ENCODE measurements at places on chromosomes 13 and 19.
A peak's percentile ranks its signal among the peaks of the same experiment; 100 is the strongest.

DNA sequence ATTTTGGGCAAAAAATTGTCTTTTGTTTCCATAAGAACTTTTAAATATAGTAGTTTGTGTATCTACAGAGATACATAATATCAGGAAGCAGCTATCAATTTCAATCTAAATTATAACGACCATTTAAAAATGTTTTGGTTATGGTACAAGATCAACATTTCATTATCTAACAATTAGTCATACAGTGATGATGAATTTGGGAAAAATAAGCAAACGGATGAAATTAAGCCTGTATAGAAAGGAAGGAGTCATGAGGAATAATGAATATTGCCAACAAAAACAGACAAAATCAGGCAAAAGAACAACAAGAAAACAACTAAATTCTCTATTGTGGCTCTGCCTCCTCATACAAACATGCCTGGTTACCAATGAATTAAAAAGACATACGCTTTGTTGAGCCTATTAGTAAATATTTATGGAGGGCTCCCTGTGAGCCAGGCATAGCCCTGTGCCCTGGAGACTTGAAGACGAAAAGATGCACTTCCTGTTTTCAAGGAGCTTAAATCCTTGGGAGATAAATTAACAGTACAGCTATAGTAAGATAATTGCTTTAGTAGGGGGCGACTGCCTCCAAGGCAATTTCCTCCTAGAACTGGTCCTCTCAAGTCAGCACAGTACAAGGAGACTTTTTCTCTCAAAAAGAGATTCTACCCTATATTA, 73.0 kb downstream of the NALCN start:
- DNase-seq: no peak

GRCh38 chr19:44570984-44571684, 41.7 kb upstream of the CEACAM20 start:
- DNase-seq: peak; percentile 10

DNA sequence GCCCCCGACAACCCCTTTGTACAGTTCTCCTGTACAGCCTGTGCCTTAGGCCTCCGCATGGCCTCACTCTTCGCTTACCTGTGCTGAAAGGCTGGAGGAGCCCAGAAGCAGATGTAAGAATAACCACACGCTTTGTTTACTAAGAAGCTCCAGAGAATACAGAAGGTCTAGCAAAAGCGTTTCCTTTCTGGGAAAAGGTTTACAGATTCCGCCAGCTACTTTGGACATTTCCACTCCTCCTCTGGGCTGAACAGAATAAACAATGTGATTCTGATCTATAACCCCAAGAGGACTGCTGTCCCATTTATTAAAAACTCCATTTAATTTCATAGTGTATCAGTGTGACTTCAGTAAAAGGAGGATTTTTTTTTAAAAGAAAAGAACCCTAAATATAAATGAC, 339.2 kb downstream of the DNAJC15 start:
- no peak for DNase-seq

GRCh38 chr13:99983499-99984401, 2.2 kb downstream of the ZIC2 start:
- DNase-seq: no peak

DNA sequence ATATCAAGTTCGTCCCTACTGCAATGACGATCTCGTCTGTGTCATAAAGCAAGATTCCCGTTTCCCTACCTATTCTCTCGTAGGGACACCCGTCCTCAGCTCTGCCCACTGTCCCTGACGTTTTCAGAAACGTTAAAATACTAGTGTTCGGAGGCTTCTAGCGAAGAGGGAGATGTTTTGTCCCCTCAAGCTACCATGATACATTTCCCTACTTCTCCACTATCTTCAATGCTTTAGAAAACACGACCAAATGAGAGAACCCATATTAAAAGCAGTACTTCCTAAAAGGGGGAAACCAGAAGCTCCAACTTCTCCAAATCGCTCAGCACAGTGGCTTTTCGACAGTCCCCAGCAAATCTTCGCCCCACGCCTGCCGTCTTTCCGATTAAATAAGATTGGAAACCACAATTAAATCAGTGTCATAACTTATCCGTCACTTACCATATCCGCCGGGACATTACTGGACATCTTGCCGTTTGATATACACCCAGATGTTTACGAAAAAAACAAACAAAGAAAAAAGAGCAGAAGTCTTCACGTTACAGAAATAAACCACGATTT, 1.3 kb downstream of the UBL3 start:
- DNase-seq: no peak

DNA sequence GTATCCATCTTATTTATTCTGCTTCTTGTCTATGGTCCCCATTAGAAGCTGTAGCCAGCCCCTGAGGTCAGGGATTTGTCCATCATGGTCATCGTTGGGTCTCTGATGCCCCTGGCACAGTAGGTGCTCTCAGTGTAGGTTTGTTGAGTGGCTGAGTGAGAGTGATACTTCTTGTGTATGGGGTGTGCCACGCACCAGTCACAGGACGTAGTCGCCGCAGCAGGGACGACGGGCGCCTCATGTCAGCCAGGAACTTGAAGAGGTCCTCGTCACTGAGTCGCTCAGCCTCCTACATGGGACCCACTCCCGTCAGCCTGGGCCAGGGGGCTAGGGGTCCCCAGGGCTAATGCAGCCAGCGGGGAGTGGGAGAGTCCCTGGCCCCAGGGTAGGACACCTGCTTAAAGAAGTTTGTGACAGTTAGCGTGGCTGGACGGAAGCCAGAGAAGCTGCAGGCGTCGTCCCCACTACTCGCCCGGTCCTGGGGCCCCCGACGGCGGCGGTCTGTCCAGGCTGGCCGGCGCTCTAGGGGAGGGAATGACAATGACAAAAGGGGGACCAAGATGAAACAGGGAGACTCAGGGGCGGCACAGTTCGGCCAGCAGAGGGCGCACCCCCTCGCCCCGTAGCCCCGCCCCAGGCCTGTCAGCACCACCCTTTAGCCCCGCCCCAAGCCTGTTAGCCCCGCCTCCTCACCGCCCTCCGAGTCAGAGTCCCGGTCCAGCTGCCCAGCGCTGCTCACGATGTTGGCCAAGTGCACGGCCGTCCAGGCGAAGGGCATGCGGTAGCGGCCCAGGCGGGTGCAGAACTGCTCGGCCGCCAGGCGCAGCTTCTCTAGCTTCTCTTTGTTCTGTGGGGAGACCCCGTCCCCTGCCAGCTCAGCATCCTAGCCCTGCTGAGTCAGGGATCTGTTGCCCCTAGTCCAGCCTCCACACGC, 3.7 kb downstream of the ANGPTL8 start:
- peak; percentile 90 for DNase-seq

DNA sequence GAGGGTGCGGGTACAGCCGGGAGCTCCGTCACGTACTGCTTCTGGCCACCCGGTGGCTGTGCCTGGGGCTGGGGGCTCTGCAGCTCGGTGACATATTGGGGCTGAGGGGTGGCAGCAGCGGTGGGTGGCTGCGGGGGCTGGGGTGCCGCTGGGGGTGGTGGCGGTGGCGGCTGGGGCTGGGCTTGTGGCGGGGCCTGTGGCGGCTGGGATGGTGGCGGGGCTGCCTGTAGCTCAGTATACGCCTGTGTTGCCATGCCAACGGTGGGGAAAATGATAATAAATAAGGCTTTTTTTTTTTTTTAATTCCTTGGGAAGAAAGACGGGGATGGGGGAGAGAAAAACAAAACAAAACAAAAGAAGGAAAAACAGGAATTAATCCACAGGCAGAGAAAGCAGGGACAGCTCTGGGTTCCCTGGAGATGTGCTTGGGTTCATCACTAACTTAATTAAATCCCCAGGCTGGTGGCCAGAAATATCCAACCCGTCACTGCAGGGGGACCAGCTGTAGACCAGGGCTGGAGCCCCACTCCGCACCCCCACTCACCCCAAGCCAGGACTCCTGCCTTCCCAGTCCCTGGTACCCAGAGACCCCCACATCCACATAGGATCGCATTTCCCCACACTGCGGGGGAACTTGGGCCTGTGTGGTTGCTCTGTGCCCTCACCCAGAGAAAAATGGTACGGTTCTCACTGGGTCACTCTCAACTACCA, 12.4 kb downstream of the RFX1 start:
- DNase-seq: no peak

- no peak for DNase-seq
These were observed 28.5 kb downstream of the GARRE1 start for GRCh38 chr19:34282611-34283519.

DNA sequence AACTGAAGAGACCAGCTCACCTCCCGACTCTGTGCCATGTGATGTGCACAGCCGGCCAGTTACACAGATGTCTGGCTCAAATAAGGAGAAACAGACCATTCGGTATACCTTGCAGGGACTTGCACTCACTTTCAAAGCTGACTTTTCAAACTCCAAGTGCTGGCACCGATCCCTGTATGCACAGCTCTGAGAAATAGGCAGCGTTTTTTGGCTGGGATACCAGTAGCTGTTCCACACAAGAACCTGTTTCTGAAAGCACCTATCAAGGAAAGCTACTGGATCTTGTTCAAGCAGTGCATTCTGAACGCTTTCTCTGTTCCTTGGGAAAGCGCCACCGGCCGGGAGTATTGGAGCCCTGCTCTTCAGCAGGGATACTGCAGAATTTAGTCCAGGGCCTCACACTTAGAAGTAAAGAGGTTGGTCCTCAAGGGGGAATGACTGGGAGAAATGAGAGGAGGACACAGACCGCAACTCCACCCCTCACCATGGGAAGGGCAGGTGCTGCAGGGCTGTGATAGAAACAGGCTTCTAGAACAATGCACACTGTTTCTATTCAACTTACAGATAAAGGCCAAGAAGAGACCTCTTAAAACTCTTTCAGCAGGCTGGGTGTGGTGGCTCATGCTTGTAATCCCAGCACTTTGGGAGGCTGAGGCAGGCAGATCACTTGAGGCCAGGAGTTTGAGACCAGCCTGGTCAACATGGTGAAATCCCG, 53.6 kb upstream of the PABPC3 start:
- no peak for DNase-seq

DNA sequence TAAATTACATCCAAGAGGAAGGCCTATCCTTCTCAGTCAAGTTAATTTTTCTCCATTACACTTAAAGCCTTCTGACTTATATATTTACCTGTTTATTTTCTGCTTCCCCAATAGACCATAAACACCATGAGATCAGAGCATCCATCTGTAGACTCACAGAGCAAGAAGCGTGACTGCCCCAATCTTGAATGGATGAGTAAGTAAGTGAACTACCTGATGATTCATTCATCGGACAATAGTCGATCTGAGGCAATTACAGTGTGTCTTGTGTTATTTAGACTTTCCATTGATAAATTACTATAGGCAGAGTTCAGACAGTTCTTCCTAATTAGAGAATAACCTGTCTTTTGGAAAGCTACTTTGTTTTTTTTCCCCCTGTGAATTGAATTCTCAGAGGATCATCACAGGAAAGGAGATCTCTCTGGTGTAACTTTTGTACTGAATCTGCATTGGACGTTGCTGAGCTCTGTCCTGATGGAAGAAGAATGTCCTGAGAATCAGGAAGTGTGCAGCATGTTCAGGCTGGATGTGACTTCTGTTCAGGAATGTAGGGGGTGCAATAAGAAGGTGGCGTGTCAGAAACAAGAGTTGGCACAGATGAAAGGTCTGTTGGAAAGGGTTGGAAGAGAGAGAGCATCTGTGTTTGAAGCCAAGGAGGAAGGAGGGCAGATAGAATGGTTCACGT, 367.0 kb downstream of the NALCN start:
- DNase-seq: no peak

DNA sequence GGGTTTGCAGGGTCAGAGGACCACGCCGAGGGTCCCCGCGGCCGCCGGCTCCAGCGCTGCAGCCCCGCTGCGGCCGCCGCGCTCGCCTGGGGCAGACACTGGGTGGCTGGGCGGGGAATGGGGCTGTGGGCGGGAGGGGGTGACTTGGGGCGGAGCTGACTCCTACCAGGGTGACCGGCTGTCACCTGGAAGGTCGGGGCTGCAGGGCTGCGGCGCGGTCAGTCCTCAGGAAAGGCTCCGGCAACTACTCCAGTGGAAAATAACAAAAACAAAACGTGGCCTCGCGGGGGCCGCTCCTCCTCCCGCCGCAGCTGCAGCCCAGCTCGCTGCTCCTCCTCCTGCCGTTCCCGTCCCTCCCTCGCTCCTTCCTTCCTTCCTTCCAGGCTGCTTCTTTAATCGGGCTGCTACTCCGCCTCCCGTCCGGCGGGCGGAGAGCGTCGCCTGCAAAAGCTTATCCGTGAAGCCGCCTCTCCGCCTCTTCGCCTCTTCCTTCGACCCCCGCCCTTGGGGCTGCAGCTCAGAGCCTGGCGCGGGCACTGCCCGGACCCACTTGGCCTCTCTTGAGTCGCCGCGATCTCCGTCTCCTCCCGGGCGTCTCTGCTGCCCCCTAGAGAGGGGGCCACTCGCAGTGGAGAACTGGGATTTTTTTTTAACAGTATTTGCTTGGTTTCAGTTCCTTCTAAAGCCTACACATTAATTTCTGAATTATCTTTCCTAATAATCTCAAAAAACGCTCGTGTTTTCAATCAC, at the start of gene TBC1D4:
Gene TBC1D4 (minus strand): TSS at position 100 of the 750 bp plus-strand sequence. CDS start 402 bp downstream, outside the sequence.
- no peak for DNase-seq

GRCh38 chr19:10292206-10292788, 2.5 kb downstream of the ICAM5 start:
- DNase-seq: peak; percentile 52

DNA sequence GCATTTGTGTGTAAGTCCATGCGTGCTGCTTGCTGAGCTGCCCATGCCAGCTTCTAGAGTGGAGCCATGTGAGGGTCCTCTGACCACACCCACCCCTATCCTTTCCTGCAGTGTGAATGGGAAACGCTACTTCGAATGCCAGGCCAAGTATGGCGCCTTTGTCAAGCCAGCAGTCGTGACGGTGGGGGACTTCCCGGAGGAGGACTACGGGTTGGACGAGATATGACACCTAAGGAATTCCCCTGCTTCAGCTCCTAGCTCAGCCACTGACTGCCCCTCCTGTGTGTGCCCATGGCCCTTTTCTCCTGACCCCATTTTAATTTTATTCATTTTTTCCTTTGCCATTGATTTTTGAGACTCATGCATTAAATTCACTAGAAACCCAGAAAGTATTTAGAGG, 10.3 kb downstream of the TBCB start:
- DNase-seq: no peak

GRCh38 chr19:53772943-53773342, 51.2 kb downstream of the NLRP12 start:
- peak; percentile 9 for DNase-seq

- no peak for DNase-seq
These were observed 468 bp upstream of the SERTM1 start for GRCh38 chr13:36673352-36673751.

DNA sequence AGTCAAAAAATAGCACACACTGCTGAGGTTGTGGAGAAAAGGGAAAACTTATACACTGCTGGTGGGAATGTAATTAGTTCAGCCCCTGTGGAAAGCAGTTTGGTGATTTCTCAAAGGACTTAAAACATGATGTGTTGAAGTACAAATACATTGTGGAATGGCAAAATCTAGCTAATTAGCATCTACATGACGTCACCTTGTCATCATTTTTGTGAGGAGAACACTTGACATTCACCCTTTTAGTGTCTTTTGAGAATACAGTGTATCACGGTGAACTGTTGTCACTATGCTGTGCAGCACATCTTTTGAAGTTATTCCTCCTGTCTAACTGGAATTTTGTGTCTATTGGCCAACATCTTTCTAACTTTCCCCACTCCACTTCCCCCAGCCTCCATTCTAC, 5.6 kb downstream of the OR7A10 start:
- no peak for DNase-seq

- no peak for DNase-seq
These were observed 628 bp upstream of the ZNF813 start for GRCh38 chr19:53466726-53467484.
